ENCODE measurements at places on chromosomes 1 and 21.

DNA sequence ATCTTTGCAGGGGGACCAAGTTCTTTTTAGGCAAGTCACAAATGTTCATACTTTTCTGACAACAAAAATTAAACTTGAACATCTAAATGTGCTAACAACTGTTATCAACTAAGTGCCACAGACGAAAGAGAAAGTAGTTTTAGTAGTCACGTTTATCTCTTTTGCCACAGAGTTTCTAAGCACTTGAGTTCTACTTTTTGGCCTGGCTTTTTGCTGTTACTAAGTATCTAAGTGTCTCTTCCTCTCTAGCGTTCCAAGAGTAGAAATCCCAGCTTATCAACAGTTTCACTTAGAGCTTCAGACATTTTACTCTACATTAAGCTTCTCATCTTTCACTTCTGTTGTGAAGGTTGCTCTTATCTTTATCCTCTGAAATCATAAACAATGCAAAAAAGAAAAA, 34.2 kb downstream of the GATAD2B start:
- no peak for DNase-seq

GRCh38 chr1:177645491-177646190, 324.2 kb downstream of the SEC16B start:
- no peak for DNase-seq

DNA sequence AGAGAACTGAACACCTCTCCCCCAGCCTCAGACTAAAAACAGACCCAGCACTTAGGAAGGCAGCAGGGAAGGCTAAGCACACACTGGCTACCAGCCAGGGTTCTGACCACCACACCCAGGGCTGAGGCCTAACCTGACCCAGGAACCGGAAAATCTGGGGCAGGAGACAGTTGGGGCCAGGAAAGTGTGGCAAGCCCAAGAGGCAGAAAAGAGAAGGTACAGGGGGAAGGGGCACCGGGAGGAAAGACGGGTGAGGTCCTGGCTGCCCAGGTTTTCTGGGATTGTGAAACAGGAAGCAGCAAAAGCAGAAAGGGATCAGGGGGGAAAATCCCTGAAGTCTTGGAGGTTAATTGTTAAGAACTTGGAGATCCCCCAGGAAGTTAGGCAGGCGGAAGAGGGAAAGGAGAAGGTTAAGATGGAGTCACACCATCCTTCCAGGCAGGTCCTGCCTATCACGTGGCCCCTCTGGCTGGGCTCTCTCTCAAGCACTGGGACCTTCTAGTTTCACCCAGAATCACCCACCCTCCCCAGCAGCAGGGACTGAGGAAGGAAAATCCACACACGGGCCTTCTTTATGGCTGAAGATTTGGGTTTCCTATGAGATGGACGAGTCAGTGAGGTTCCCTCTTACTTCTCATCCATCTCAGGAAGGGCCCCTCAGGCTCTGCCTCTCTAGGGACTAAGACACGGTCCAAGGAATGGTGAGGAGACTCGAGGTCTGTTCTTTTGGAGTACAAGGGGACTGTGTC, 2.6 kb downstream of the HDGF start:
- DNase-seq = peak; percentile 43

DNA sequence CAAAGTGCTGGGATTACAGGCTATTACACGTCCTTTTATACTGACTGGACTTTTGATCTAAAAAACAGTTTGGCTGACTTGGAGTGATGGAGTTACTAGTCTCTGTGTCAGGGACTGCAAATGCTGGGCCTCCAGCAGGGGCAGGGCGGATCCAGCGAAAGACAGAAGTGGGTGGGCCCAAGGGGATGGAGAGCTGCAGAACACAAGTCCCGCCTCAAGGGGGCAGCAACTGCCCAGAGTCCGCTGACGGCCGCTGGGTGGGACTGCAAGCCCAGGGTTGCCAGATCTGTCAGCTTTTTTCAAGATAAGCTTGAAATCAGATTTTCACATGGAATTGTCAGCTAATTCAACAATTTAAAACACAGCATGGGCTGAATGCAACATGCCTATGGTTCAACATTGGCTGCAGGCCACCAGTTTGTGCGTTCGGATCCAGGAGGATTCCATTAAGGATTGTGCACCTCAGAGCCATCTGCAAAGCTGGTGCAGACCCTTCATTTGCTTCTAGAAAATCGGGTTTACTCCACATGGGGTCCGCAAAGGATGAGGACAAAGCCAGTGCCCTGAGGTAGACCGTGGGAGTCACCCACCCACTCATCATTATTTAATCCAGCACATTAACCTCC, 10.7 kb downstream of the STMN1 start:
- peak; percentile 96 for DNase-seq

DNA sequence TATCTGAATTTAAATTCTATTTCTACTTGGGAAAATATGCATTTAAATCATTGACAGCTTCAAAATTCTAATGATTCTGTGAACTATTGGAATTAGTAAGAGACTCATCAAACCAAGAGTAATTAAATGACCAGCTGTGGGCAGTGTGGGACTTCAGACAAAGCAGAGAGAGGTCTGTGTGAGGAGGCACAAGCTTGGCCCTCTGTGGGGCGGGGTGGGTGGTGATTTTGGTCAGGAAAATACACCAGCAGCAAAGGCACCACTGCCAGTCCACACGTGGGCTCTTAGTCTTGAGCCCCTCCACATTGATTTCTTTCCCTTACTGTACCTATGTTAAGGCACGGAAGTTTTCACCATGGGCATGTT, 39.2 kb upstream of the RAB4A start:
- DNase-seq = no peak

DNA sequence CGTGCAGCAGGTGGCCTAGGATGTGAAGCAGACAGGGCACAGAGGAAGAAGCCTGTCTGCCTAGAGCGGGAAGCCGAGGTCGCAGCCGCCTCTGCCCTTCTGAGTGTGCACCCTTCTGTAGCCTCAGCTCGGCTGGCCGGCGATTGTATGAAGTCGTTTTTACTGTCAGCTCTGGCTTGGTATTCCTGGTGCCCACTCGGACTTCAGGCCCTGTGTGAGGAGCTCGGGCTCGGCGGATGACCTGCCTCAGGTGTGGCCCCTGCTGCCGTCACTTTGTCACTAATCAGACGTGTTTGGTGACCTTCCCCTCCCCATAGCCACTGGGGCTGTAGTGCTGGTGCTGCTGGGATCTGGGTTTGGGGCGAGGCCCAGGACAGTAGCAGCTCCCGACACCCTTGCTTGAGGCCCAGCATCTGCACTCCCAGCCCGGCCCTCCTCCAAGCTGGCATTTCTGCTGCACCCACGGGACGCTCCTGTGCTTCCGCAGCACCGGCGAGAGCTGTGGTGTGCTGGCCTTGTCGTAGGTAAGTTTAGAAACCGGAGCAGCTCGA, 18.1 kb downstream of the SLX9 start:
- no peak for DNase-seq

GRCh38 chr1:106113851-106114250, 942.6 kb upstream of the PRMT6 start:
- DNase-seq = no peak

DNA sequence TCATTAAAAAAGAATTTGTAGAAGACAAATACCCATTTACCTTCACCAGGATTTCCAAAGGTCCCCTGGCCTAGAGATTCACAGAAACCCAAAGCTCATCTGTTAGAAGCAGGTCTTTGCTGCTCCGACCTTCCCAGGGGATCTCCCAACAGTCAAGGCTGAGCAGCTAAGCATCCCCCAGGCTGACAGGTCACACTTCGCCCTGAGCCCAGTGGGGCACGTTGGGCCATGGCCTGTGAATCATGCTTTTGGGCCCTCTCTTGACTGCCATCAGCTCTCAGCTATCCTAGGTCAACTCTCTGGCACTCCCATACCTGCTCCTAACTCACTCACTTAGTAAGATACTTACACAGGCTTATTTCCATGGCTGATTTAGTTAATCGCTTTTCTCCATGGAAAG, 157.7 kb downstream of the DSCAM start:
- DNase-seq = no peak

DNA sequence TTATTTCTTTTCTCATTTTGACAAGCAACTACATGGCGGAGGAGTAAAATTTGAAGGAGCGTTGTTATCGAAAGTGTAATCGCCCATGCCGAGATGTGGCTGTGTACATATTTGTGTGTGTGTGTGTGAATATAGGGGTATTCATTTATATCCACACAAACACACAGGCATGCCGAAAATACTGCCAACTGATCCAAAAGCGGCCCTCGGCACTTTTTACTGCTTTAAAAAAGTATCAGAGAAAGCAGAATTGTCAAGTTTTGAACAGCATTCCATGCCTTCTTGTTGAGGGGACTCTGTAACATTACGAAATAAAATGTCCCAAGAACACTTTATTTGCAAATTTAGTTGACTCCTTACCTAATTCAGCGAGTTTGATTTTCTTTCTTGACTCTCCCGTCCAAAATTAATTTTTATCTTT, 1.1 kb downstream of the PBX1 start:
- DNase-seq = no peak

- no peak for DNase-seq
Observed at GRCh38 chr1:150365941-150366340, 2.0 kb downstream of the RPRD2 start.

DNA sequence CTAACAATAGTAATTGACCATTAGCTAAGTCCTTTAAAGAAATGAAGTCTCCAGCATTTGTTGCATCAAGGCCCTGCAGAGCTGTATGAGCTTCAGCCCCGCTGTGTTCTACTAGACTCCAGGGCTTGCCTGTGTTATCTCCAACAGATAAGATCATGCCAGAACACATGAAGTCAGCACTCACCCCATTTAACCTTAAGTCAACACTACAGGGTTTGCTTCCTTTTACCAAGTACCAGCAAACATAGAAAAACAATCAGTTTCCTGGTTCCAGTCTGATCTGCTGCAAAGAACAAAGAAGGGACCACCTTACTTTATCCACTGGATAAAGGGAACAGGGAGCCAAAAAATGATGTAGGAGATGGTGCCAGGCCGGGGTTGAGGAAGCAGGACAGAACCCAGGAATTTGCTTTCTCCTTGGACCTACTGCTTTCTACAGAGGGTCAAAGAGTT, 41.3 kb upstream of the ENAH start:
- peak; percentile 8 for DNase-seq

Measured in skin of body (tissue), 3 donors.